ENCODE measurements at places on chromosomes 2 and 18.

DNA sequence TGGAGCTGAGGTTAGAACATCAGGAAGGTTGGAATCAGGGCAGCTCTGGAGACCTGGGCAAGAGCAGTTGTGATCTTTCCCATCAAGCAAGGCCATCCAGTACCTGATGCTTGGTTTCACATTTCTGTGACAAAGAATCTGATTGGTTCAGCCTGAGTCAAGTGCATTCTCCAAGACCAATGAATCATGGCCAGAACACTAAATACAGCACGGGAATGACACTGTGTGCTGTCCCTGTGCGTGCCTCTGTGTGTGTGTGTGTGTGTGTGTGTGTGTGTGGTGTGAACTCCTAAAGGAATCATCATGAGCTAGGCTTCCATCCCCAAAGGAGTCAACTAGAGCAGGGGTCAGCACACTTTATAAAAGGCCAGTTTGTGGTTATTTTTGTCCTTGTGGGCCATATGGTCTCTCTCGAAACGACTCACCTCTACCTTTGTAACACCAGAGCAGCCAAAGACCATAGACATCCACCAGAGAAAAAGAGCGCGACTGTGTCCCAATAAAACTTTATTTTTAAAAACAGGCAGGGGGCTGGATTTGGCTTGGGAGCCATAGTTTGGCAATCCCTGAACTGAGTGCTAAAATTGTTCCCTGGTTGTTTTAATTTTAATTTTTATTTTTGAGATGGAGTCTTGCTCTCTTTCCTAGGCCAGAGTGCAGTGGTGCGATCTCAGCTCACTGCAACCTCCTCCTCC lies 99.7 kb downstream of the INHBB start:
- DNase-seq = peak; percentile 44

GRCh38 chr2:239459056-239459455 lies 58.2 kb upstream of the HDAC4 start:
- DNase-seq = no peak

GRCh38 chr2:184879671-184880070 lies 281.3 kb downstream of the ZNF804A start:
- DNase-seq = no peak

GRCh38 chr2:217884985-217885384 lies 117.8 kb downstream of the TNS1 start:
- DNase-seq = no peak

GRCh38 chr2:124911560-124911959 lies 886.5 kb downstream of the CNTNAP5 start:
- DNase-seq = no peak

DNA sequence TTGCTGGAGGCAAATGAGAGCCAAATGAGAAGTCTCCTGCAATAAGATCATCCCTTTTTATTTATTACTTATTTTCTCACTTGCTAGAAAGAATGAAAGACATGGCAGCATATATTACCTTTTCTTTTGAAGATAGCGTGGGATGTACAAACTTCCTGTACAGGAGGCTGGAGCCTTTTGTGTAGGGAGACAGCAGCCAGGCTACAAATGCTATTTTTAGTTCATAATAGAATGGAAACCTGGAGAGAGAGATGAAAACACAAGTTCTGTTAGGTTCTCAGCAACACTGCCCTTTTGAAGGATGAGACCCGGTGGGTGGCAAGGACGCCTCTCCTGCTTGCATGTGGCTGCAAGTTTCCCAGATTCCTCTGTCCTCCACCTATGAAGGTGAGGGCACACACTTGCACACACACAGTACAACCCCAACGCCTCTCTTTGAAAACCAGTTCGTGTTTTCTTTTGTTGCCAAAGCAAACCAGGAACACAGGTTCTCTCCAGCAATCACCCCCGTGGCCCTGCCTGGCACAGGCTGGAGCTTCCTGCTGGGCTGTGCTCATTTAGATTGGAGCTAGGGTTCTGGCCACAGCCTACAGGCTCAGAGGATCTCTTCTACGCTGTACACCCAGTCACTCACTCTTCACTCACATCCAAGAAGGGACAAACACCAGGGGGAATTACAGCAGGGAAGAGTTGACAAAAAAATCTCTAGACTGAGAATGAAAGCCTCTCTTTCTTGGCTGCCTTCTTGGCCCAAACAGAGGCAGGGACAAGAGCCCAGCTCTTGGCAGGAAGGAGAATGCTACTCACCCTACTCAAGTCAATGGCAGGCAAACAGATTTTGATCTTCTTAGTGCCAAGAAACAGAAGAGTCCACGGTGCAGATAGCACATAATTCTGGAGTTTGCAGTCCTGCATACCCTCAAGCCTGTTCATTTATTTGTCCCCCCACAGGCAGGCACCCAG lies 55.6 kb downstream of the MRPL35 start:
- DNase-seq = no peak

GRCh38 chr2:8154936-8155335 lies 526.9 kb upstream of the ID2 start:
- no peak for DNase-seq

GRCh38 chr2:149018981-149019380 lies 19.5 kb upstream of the LYPD6B start:
- DNase-seq = no peak

- no peak for DNase-seq
These were observed 248.7 kb downstream of the ZNF385B start for GRCh38 chr2:179612591-179613298.

- no peak for DNase-seq
These were observed 66.7 kb downstream of the TRIP12 start for GRCh38 chr2:229855116-229855515.

- DNase-seq = peak; percentile 69
These were observed 8.3 kb downstream of the SLC4A5 start for GRCh38 chr2:74334931-74335333.

DNA sequence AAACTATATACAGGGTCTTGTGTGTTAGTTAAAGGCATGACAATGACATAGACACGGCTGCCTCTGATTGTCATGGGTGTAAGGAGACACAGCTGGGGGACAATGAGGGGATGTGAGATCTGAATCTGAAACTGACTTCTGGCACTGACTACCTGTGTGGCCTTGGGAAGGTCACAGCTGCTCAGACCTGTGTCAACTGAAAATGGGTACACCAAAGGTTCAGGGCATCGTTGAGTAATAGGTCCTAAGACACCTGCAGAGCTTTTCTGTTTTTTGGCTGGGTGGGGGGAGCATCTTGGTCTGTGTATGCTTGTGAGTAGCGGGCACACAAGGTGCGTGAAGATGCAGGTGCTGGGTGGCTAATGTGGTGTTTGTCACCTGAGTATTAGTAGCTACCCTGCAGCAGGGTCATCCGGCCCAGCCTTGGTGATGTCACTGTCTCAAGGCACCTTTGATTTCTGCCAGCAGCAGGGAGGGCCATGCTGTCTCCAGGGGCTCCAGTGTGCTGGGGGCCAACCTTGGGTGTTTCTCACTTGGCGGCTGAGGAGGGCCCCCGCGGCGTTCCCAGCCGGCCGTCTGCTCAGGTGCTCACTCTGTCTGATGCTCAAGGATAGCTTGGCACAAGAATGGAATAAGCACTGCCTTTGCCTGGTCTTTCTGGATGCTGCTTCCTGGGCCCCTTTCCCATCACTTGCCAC lies 53.1 kb upstream of the HS6ST1 start:
- no peak for DNase-seq

DNA sequence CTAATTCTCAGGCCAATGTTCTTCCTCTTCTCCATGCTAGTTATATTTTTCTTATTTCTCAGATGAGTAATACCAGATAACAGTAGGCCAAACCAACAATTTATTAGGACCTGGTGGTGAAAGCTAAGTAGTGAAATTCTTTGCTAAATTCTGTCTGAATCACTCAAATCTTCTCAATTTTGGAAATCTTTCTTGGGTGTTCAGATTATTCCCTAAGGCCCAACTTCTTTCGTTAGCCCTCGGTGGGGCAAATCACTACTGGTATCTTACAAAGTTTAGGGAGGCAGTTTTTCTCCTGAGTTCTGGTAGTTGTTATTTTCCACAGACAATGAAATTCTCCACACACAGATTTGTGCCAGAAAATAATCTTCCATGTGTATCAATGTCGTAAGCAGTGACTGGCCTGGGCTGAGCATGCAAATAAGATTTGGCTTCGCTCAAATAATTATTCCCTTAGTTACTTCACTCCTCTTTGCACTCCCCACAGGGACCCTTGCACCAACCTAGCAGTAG lies 443.5 kb upstream of the SLC14A2 start:
- no peak for DNase-seq

- peak; percentile 83 for DNase-seq
These were observed 30.9 kb downstream of the MREG start for GRCh38 chr2:215982465-215982875.

GRCh38 chr2:6443061-6443823 lies 422.5 kb downstream of the CMPK2 start:
- DNase-seq = no peak

DNA sequence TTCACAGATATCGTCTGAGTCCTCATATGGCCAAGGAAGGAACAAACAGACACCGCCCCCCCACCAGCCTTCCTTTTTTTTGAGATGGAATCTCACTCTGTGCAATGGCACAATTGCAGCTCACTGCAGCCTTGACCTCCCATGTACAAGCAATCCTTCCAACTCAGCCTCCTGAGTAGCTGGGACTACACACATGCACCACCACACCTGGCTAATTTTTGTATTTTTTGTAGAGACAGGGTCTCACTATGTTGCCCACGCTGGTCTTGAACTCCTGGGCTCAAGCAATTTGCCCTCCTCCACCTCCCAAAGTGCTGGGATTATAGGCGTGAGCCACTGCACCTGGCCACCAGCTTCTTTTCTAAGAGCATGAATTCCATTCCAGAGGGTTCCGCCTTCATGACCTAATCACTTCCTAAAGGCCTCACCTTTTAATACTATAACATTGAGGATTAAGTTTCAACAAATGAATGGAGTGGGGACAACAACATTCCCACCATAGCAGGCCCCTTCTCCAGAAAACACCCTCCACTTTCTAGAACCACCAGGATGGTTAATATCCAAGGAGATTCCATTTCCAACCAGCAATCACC lies 2.2 kb upstream of the TMBIM1 start:
- DNase-seq = no peak

DNA sequence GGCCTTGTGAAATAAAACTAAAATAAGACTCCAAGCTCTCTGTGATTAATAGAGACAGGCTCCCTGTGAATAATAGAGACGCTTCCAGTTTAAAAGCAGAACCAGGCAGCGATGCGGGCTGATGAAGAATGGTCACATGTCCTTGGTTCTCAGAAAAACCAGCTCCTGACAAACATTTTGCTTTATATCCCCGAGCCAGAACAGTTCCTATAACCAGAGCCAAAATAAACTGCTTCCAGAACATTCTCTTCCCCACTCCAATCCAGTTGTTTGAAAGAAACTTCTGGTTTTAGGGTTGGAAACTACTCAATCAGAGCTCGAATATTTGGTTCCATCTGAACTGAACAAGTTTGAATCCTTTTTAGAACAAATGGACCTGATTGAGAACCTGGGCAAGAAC lies 213.7 kb downstream of the TSN start:
- no peak for DNase-seq
